Left ventricle myocardium superior (tissue), 1 donor: ENCODE measurements at places on chromosomes 1 and 21. TPM values are rescaled to one million over a fixed set of nuclear protein-coding genes. Genes with fewer than 3 reads are reported as not detected.

- DNase-seq, result no peak
These were observed 3.3 kb upstream of the IRF2BP2 start for GRCh38 chr1:234613128-234613875.

DNA sequence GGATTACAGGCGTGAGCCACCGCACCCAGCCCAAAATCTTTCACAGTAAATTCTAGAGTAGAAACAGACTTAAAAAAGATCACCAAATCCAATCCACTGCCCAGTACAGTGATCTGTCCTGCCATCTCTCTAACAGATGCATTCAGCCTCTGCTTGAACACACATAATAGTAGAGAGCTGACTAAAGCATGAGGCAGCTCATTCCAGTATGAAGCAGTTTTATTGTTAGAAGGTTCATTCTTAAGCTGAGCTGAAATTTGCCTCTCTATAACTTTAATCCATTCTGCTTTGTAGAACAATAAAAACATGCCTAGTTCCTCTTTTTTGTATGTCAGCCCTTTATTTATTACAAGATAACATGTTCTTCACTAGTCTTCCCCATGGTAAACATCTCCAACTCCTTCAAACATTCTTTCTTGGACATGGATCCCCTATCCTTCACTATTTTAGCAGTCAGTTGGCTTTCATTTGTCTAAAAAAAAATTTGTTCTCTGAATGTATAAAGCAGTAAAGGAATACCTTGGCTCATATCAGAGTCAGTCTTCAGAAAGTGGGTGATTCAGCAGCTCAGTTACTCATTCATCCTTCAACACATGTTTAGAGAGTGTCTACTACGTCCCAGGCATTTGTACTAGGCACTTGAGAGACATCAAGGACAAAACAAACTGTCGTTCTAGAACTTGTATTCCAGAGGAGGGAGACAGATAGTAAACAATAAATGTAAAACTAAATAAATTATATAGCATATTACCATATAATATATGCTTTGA lies 10.7 kb upstream of the PTBP2 start:
- DNase-seq, result no peak

S100A16 gene
- 42.2 TPM for total RNA-seq

GRCh38 chr1:55129194-55129728 lies 85.9 kb downstream of the USP24 start:
- no peak for DNase-seq

DNA sequence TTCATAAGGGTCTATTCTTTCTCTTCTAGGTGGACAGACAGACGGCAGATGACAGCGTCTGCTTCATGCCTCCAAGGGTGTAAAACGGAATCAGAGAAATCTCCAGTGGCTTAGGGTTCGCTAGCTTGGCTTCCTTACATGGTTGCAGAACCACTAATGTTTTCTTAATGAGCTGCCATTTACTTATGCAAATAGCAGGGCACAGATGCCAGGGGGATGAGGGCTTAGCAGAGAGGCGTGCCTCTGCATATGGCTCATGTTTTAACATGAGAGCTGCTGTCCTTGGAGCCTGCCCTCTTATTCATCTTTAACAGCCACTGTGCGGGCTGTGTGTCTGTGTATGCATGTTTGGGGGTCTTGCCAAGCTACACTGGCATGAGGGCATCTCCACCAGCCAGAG lies 119.6 kb downstream of the IER5 start:
- DNase-seq, result no peak
